ENCODE measurements at places on chromosomes 12 and 14. TPM values are rescaled to one million over a fixed set of nuclear protein-coding genes. Genes with fewer than 3 reads are reported as not detected.
A peak's percentile ranks its signal among the peaks of the same experiment; 100 is the strongest.

GRCh38 chr14:69101331-69101826 is 51.5 kb downstream of the DCAF5 start:
- peak; percentile 44 for DNase-seq

DNA sequence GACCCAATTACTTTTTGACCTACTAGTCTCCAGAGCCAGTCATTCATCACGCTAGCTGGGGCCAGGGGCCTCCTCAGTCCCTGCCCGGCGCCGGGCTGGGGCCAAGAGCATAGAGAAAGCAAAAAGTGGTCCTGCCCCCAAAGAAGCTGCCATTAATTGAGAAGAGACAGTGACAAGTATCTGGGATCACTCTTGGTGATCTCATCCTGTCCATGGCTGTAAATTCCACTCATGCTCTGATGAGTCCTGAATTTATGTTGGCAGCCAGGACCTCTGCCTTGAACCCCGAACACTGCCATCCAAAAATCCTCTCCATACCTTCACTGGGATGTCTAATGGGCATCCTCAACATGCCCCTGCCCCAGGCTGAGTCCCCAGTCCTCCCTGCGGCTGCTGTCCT is 34.4 kb upstream of the DLK1 start:
- DNase-seq = no peak

Gene TAPBPL
- 19.7 TPM for total RNA-seq

DNA sequence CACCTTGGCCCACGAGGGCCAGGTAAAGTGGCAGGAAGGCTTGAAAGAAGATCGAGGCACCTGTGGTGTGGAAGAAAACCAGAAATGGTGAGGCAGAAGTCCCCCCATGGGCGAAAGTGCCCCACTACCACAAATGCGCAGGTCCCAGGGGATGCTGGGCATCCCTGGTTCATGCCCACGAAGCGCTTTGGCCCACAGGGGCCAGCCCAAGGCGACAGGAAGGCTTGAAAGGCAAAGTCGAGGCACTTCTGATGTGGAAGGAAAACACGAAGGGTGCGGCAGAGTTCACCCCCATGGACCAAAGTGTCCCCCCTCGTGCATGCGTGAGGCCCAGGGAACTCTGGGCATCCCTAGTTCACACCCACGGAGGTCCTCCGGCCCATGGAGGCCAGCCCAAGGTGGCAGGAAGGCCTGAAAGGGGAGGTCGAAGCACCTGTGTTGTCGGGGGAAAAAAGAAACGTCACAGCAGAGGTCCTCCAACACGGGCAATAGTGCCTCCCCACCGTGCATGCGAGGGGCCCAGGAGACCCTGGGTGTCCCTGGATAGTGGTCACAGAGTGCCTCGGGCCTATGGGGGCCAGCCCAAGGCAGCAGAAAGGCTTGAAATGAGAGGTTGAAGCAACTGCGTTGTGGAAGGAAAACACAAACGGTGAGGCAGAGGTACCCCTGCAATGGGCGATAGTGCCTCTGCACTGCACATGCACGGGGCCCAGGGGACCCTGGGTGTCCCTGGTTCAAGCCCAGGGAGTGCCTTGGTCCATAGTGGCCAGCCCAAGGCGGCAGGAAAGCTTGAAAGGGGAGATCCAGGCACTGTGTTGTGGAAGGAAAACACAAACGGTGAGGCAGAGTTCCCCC is 373.9 kb downstream of the ALG10 start:
- peak; percentile 14 for DNase-seq

DNA sequence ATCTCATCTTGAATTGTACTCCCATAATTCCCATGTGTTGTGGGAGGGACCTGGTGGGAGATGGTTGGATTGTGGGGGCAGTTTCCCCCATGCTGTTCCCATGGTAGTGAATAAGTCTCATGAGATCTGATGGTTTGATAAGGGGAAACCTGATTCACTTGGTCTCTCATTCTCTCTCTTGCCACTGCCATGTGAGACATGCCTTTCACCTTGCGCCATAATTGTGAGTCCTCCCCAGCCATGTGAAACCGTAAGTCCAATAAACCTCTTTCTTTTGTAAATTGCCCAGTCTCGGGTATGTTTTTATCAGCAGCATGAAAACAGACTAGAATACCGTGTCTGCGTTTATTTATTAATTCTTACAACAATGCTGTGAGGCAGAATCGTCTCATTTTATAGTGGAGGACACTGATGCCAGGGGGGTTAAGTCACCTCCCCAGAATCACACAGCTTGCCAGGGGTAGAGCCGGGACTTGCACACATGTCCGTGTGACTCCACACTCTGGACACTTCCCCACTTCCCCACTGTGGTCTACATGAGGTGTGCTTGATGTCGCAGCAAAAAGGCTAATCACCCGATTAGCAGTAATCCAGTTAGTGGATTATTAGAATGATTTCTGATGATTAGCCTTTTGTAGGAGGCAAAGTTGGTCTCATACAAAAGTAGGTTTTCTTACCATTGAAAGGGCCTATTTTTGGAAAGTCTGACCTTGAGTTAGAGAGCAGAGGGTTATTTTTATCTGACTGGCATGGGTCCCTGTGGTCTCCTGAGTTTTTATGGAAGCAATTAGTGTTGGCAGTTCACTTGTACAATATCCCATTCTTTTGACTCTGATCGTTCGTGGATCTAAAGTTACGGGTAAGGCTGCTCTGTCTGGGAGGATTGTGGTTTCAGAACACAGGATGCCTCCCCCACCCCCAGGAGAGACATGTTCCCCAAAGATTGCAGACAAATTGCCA is 47.4 kb upstream of the BCL7A start:
- DNase-seq = no peak
